Liver (tissue), 10 donors: ENCODE measurements at places on chromosomes 5 and 9. TPM values are rescaled to one million over a fixed set of nuclear protein-coding genes. Genes with fewer than 3 reads are reported as not detected.
A peak's percentile ranks its signal among the peaks of the same experiment; 100 is the strongest.

Gene OR13C4
- 0.14 TPM for total RNA-seq

Gene TMOD1
- 9.2 TPM for total RNA-seq

Gene SLC34A3
- not detected for total RNA-seq

Gene IFNB1
- total RNA-seq, result not detected

Gene NPR3
- total RNA-seq, result 3.2 TPM

Gene SPINK4
- not detected for total RNA-seq

Gene DMRT3
- total RNA-seq, result not detected

Gene PROB1
- total RNA-seq, result 0.28 TPM

GRCh38 chr9:107127608-107128007 lies 155.5 kb upstream of the RAD23B start:
- DNase-seq, result no peak

- DNase-seq, result no peak
Observed at GRCh38 chr5:58255970-58256369, 203.9 kb downstream of the PLK2 start.

DNA sequence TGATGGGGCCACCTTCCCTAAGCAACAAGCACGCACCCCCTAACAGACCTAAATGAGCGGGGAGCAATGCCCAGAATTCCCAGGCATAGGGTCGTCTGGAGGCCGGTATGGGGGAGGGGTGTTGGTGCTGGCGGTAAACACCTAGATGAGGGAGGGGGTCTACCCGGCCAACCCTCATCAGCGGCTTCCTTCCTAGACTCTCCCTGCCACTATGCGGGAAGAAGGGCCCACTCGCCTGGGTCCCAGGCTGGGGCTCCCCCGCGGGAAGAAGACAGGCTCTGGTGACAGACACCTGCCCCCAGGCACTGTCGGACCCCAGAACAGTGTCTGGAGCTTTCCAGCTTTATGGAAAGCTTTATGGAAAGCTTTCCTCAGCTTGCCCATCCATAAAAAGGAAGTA lies 519.0 kb upstream of the SEMA6A start:
- no peak for DNase-seq

- DNase-seq, result no peak
Observed at GRCh38 chr9:87112656-87113055, 165.3 kb upstream of the GAS1 start.

- no peak for DNase-seq
Observed at GRCh38 chr5:134493461-134494055, 31.9 kb upstream of the JADE2 start.

DNA sequence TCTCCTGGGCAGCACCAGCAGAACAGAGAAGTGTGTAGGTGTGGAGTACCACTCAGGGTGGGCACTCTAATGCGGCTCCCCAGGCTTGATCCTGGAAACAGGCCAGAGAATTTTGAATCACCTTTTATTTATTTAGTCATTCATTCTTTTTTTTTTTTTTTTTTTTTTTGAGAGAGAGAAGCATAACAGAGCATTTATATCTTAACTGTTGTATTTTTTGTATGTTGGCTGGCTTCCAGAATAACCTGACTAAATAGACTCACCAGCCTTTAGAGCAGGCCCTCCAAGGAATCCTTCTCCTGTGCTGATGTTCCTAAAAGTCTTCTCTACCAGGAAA lies 153.4 kb downstream of the PIK3R1 start:
- DNase-seq, result no peak

- peak; percentile 37 for DNase-seq
Observed at GRCh38 chr9:93681269-93682154, 105.1 kb downstream of the PHF2 start.

GRCh38 chr5:1012313-1012841 lies 3.8 kb downstream of the NKD2 start:
- DNase-seq, result no peak

DNA sequence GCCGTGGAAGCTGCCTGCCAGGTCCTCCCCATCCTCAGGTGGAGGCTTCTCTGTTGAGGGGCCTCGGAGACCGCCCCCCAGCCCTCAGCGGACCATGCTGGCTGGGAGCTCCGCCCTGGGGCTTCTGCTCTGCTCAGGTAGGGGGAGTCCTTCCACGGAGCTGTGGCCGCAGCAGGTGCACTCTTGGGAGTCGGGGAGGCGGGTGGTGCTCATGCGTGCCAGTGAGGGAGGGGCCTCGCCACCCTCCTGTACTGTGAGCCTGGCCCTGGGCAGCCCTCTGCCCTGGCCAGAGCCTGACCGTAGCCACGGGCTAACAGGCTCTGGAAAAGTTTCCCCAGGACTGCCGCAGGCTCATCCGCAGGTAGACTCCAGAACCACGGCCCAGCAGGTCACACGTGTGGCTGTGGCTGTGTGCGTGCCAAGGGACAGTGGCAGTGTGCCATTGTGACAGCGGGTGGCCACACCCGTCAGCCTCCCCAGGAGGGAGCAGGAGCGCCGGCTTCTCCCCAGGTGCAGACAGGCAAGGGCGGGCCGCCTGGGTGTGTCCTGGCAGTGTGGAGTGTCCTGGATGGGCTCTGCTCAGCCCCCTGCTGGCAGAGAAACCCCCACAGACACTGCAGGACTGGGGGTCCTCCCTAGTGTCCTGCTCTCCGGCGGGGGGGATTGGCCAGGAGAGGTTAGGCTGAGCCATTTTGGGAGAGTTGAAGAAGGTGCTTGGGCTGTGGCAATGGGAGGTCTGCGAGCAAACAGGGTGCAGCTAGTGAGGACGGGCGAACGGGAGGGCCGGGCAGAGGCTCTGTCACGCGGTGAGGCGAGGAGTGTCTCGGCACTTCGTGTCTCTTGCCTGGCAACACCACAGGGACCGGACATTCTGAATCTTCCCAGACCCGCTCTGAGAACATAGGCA lies 29.5 kb downstream of the TPPP start:
- no peak for DNase-seq

DNA sequence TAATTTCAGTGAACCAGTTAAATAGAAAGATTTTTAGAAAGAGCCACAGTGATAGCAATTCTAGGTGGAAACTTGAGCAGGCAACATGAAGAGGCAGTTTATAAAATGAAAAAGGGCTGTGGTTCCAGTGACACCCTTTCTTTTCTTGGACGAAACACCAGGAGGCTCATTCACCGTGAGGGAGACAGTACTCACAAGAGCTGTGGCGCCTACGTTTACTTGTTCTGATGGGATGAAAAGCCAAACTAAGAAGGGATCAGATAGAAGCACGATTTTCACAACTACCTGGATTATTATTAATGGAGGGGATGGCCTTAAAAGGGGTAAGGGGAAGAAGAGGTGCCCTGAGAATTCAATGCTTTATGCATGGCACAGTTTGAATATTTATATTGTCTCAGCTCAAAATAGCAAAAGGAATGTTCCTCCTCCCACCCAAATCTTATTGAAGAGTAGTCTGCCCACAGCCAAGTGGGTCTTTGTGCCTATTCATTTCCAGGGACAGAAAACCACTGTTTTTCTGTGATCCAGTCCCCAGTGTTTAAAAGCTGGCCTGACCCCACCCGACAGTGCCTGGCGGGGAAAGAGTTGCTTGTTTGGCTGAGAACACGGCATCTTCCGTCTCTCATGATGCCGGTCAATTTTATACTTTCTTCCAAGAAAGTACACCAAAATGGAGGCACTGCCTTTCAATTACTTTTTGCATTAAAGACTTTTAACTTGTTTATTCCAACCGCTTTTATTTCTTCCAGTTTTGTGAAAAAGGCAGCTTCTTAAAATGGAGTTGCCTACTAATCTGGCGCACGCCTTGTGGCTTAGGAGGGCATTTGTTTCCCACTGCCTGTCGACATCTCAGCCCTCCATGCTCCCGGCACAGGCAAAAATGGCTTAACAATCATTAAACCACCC lies 51.9 kb downstream of the HABP4 start:
- DNase-seq, result no peak

- no peak for DNase-seq
Observed at GRCh38 chr5:36457511-36458270, 148.7 kb upstream of the SLC1A3 start.

DNA sequence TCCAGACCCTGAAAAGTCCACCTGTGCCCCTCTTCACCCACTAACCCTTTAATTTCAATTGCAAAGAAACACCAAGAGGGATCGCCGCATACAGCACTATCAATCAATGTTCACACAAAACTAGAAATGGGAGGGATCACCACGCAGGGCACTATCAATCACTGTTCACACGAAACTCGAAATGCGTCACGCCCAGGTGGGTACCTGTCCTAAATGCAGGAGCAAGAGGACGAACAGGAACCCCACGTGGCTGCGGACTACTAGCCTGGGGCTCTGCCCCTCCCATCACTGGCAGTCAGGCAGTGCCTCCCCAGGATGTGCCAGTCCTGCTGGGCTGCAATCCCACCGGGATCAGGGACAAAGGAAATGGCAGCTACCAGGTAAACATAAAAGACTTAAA lies 28.2 kb downstream of the RASGEF1C start:
- DNase-seq, result no peak

DNA sequence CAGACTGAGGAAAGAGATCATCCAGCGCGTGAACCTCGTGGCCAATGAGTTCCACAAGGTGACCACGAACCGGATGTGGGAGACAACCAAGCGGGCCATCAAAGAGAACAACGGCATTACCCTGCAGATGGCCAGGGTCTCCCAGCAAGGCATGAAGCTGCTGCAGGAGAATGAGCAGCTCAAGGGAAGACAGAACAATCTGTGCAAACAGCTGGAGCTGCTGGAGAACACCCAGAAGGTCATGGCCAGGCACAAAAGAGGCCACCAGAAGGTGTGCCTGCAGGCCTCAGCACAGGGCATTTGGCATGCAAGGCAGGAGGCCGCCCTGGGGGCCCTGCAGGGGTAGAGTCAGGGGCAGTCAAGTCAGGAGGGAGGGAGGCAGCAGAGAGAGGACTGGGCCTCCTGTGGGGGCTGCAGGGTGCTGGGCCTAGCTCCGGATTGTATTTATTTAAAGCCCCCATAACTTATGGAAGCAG lies 4.2 kb downstream of the PTRH1 start:
- DNase-seq, result no peak

DNA sequence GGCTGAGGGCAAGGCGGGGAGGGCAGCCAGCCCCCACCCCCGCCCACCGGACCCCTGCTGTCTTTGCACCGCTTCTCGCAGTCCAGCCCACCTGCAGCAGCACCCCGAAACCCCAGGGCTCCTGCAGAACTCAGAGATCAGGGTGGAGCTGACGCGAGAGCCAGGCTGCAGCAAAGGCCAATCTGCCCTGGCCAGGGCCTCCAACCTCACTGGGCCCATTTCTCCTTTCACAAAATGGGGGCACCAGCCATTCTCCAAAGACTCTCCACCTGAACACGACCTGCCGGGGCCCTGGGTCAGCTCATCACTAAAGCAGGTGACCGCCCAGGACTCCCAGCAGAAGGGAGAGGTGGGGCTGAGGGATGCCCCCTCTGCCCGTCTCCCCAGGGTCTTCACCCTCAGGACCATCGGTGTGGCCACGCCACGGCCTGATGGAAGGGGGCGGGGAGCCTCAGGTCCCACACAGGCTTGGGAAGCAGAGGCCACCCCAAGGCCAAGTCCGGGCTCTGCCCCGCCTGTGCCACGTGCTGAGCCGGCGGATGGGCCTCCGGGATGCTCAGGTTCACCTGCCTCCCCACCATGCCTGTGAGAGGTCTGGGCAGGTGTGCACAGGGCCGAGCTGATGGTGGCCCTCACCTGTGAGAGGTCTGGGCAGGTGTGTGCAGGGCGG lies 13.1 kb downstream of the NACC2 start:
- DNase-seq, result no peak

DNA sequence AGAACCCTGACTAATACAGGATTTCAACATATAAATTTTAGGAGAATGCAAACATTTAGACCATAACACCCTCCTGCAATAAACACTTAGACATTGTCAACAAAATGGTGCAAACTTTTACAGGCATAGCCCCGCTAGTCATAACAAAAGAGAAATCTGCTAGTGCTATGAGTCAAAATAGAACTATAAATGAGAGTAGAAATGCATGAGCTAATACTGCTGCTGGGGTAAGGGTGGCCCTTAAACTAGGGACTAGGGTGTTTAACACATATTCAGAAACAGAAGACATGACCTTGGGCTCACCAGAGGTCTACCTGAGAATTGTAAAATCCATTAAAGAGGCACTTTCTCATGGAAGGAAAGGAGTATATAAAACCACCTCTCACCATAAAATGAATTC lies 131.6 kb downstream of the TLR4 start:
- DNase-seq, result no peak

GRCh38 chr5:115979201-115980041 lies 17.1 kb downstream of the LVRN start:
- DNase-seq, result no peak

- no peak for DNase-seq
Observed at GRCh38 chr5:177306674-177307543, 3.3 kb downstream of the PRELID1 start.

- no peak for DNase-seq
Observed at GRCh38 chr9:78654324-78654723, 357.4 kb downstream of the PSAT1 start.

- no peak for DNase-seq
Observed at GRCh38 chr9:6739218-6739617, 18.6 kb upstream of the KDM4C start.
